ENCODE measurements at places on chromosomes 1 and 21.
A peak's percentile ranks its signal among the peaks of the same experiment; 100 is the strongest.

DNA sequence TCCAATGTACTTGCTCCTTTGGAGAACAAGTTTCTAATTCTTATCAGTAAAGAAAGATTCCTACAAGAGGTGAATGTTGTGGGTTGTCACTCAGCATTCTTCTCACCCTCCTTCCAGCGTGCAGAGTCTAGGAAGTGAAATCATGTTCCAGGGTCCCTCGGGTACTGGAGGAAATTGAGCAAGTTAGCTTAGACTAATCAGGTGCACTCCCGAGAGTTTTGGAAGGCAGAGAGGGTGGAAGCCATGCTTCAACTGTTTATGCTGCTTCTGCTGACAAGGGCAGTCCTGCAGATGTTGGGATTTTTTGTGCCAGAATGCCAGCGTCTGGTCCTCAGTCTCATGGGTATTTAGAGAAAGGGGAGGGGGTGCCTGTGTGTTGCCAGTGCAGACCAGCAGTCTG is 5.3 kb upstream of the C1orf115 start:
- no peak for DNase-seq

DNA sequence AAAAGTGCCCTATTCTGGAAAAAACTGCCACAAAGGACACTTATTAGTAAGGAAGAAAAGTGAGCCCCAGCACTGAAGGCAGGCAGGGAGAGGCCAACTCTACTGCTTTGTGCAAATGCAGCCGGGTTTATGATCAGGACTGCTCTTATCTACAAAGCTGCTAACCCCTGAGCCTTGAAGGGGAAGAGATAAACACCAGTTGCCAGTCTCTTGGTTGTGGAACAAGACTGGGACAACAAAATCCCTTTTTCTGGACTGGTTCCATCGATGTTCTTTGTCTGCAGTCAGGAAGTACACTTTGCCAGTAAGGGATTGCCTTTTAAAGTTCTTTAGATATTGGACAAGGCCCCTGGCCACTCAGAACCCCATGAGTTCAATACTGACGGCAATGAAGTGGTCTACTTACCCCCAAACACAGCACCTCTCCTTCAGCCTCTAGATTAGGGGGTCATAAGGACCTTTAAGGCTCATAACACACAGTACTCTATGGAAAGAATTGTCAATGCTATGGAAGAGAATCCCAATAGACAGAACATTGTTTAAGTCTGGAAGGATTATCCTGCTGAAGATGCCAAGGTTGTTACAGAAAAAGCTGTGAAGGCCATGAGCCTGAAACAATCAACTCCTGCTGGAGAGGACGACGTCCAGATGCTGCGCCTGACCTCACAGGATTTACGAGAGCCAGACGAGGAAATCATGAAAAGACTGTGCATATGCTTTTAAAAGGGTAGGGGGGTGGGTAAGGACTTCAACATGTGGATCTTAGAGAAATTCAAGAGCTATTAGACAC is 43.6 kb downstream of the GNB1 start:
- DNase-seq = no peak

DNA sequence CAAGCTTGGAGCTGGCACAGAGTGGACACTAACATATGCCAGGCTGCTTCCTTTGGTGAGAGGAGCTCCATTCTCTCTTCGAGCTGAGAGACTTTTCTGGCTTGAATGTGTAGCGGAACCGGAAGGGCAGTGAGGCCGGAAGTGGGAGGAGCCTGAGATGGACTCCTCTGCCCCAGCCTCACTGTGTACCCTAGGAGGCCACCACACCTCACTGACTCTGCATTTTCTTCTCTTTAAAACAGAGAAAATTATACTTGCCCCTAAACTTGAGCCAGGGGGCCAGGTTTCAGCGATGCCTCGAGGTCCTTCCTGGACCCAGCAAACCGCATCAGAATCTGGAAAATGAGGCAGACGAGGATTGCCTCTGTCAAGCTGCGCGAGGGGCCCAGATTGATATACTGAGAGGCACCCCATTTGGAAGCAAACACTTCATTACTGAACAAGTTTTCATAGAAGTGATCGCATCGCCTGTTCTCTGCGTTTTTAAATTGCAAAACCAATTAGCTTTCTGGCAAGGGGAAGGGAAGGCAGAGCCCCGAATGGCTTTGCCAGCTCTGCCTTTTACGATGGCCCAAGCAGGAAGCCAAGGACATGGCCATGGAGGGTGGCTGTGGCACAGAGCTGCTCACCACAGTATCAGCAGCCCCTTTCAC is 708.1 kb downstream of the PTPRU start:
- DNase-seq = no peak

- no peak for DNase-seq
These were observed 20.0 kb upstream of the PADI1 start for GRCh38 chr1:17184822-17185484.

DNA sequence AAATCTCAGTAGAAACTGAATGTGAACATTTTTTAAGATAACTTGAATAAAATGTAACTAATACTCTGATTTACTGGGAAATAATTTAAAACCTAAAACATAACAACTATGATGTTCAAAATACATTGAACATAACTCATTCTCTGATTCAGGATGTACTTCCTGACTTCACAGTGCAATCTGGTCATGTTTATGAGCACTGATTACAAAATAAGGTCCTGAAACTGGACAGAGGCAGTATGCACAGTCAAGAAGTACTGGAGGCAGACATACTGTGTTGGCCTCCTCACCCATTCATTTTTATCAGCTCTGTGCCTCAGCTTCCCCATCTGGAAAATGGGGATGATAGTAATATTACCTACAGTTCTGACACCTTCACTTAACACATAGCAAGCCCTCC is 651.3 kb downstream of the PTPRC start:
- no peak for DNase-seq

- no peak for DNase-seq
These were observed 1.7 kb upstream of the EPS15 start for GRCh38 chr1:51520700-51521248.

DNA sequence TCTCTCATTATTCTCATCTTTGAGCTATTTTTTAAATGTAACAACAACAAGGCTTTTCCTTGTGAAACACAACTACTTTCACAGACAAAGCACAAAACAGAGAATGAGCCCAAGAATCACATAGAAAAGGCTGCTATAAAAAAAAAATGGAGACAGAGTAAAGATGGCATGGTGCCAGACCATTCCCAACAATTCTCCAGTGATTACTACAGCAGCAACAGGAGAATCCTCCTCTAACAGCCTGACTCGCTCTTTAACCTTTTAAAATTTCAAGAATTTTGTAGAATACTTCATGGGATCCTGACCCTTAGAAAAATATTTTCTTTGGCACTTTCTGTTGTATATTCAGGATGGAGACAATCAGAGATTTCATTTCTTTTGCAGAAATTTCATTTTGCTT is 3.8 kb upstream of the BCAS2 start:
- no peak for DNase-seq

DNA sequence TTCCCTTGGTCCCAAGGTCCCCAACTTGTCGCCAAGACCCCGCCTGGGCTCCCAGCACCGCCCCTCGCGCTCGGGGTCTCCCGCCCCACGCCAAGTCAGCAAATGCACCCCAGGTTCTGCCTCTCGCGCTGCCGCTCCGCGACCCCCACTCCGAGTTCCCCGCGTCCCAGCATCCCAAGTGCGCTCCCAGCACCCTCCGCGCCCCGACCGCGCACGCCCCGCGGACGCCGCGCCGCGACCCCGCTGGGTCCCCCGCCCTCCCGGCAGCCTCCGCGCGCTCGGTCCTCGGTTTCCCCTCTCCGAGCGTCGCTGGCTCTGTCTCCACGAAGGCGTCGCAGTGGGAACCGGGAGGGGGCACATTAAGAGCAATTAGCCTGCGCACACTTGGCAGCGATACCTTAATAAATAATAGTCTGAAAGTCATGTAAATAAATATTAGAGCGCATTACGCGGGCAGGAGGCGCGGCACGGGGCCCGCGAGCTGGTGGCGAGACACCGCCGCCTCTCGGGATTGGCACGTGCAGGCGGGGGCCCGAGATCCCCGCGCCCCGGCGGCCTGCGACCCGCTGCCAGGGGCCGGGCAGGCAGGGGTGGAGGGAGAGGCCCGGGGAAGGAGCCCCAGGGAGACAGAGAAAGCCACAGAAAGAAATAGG is 75.9 kb downstream of the VWA5B1 start:
- no peak for DNase-seq

DNA sequence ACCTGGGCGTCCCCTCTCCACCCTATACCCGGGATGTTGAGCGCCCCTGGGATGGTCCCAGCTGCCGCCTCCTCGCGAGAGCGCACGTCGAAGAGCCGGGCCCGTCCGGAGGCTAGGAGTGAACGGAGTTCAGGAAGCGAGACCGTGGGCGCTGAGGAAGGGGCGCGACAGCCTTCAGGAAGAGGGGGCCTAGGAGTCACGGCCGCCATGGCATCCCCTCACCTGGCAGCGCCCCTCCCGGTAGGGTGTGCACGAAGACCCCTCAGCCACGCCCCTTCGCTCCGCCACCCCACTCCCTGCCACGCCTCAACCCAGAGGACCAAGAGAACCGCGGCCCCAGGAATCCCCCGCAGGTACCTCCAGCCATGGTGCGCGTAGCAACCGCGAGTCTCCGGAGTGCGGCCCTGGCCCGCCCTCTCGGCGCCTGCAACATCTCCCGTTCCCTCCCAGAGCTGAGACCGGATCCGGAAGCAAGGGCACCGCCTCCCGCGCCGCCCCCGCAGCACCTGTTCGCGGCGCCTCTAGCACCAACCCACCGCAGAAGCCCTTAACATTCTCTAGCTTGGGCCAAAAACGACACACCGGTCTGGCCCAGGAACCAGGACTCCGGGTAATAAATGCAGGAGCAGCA is at the start of gene TSTD1:
Gene TSTD1 (minus strand): TSS at position 442 of the 631 bp plus-strand sequence. CDS start 75 bp downstream, at position 367.
- peak; percentile 87 for DNase-seq

- DNase-seq = no peak
These were observed 178.4 kb upstream of the CXADR start for GRCh38 chr21:17334484-17334883.

DNA sequence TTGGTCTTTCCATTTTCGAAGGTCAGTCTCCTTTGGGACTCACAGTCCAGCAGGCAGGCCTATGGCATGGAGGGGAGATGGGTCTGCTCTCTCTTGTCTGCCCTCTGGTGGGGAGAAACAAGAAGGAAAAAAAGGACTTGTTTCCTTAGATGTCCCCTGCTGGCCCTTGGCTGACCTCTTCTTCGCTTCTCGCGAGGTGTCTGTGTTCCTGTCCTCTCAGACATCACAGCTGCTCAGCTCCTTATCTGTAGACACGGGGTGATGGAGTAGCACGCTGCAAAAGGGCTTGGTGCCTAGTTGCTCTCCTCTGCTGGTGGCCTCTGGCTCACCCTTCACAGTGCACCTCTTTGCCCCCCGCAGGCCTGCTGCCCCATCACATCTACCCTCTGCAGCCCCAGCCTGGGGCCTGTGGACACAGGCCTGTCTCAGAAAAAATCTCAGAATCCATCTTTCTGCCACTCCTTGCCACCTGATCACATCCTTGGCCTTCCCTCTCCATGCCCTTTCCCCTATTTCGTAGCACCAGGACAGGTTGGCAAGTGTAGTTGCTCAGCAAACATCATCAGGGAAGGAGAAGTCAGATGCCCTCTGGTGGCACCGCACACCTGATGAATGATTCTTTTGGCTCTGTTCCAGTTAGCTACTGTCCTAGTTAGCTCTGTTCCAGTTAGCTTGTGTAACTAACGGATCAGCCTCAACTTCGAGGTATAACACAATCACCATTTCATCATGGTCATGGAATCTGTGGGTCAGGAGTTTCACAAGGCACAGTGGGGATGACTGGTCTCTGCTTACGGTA is 18.7 kb upstream of the AK2 start:
- DNase-seq = peak; percentile 31

DNA sequence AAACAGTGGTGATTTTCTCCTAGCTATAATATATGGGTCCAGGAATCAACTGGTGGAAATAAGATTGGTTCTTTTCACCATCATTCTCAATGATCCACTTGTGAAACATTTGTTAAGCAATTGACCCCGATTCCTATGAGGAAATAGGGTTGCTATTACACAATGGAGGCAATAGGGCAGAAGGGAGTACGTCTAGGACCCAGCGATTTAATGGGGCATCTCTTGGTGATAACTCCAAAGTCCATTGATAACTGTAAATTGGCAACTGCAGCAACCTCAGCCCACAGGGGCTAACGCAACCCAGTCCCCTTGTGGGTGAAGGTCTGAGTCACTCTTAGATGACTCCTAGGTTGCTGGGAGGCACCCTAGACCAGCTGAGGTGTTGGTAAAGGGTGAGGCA is 62.5 kb upstream of the BARHL2 start:
- no peak for DNase-seq

DNA sequence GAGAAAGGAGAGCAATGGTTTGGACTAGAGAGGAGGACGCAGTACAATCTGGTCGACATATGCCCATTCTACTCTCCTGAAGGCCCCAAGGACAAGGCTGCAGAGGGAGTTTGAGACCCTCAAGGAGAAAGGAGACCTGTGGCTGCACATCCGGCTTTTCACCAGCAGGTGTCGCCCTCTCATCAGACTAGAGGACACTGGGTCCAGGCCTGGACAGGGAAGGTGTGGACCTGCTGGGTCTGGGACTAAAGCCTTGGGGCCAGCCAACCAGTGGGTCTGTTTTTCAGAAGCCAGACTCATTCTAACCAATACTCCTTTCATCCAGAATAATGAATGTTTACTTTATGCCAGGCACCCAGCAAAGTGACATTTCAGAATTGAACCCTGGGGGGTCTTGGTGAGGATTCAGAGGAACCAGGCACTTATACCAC is 5.0 kb downstream of the SRARP start:
- peak; percentile 80 for DNase-seq

DNA sequence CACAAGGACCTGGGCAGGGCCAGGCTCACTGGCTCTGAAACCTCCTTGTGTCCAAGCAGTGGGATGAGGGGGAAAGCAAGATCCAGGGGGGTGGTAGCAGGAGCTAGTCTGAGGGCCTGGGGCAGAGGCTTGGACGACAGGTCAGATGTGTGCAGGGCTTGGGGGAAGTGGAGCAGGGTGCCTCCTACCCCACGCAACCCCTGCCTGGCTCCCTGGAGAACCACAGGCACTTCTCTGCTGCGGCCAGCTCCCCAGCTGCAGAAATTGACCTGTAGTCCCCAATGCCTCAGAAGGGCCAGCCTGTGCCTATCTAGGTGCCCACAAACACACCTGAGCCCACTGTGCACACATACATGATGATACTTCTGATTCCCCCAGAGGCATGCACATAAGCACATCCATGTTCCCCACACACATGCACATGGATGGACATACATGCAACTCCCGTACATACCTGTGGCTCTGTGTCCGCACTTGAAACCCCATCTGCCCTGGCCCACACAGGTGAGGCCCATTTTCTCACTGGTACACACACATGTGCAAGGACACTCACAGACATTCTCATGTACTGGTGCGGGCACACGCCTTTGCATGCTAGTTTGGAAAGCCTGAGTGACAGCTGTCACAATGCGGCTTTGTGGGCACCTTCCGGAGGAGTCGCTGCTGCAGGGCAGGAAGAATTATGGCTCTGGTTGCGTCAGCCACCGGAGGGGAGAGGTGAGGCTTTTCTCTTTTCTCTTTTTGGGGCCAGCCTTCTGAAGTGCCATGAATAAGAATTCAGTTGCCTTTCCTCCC is 247.2 kb upstream of the CSF3R start:
- DNase-seq = no peak

GRCh38 chr1:55988963-55989452 is 590.4 kb downstream of the PLPP3 start:
- no peak for DNase-seq

DNA sequence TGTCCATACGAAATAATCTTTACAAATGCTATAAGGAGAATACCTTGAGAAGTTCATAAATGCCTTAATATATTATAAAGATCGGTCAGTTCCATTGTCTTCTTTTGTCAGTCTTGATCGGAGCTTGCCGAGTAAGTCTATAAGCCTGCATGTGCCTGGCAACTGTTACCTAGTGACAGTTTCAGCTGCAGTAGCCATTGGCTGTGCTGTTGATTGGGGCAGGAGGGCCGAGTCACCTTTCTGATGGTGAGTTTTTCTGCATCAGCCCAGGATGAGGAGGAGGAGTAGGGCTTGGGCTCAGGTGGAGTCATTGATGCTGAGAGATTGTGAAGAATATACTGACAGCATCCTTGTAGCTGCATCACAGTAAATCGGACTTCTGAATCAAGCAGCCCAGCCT is 1.9 kb upstream of the GPR52 start:
- no peak for DNase-seq
